ENCODE measurements at places on chromosomes 6 and 20.
A peak's percentile ranks its signal among the peaks of the same experiment; 100 is the strongest.

- no peak for DNase-seq
These were observed 272.1 kb upstream of the EYS start for GRCh38 chr6:65979120-65979519.

DNA sequence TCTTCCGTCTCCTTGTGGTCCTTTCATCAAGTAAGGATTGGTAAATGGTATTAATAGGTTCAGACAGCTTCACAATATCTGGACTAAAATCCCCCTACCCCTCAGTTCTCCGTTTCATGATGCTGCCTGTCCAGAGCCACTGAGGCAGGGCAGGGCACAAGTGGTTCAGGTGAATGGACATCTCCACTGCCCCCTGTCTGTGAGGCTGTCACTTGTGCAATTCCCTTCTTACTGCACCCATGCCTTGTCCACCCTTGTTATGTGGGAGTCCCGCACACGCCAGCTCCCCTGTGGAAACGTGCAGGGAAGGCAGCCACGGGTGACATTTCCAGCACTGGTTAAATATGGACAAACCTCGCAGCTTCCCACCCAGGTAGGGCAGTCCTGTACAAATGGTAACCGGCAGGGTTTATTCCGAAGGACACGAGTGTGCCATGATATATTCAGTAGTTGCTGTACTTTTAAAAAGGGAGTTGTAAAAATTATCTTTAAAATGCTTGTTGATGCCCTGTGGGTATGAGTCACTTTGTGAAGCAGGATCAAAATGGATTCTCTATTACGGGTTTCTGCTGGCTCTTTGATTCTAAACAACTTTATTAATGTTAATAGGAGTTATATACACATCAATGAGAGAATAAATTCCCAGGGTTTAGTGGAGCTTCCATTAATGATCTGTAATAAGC, 73.5 kb downstream of the FYN start:
- no peak for DNase-seq

- no peak for DNase-seq
These were observed 65.1 kb downstream of the PFDN4 start for GRCh38 chr20:54272901-54273488.

- DNase-seq: no peak
These were observed 547.2 kb downstream of the CD83 start for GRCh38 chr6:14664621-14665315.

- no peak for DNase-seq
These were observed 1518.1 kb downstream of the GRIK2 start for GRCh38 chr6:102911571-102911970.

- DNase-seq: no peak
These were observed 1009.4 kb downstream of the KIF16B start for GRCh38 chr20:15563836-15564235.

DNA sequence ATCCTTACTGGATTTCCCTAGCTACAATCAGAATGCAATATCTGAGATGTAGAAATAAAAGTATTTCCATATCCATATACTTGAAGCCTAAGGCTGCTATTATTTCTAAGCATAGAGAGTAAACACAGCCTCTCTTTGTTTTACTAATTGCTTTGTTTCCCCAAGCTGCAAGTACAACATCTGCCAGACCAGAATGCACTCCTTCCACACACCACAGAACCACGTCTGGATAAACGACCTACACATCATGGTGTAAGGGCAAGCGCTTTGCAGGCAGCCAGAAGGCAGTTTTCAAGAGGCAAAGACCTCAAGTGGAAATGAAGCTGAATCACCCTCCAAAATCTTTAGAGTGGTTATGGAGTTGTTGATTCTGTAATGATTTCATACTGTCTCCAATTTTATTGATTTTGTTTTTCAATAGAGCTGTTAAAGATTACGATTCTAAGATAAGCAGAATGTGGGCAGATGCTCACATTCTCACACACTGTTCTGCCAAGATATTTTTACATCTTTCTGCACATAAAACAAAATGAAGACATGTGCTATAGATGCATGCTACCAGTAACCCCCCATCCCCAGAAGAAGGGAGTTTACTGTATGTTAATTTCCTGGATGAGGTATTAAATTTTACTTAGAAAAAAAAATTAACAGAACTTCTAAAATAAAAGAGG, 88.8 kb downstream of the THEMIS start:
- no peak for DNase-seq

- DNase-seq: no peak
These were observed 198.4 kb downstream of the ISM1 start for GRCh38 chr20:13419477-13419876.

- DNase-seq: no peak
These were observed 98.3 kb downstream of the PREX1 start for GRCh38 chr20:48729538-48729937.

DNA sequence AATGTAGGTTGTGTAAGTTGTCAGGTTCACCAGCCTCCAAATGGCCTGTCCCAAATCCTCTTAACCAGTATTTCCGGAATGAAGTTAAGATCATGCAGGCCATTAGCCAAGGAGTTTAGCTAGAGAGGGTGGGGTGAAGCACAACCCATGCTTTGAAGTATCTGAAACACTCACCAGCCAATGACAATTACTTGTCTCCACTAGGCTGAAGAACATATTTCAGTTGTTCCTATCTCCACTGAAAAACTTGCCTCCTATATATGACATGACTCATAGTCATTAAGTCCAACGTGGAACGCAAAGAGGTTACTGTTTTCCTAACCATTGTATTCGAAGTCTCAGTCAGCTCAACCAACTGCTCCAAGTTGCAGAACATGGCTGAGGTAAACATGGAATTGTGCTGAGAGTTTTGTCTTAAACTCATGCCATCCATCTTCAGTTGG, 37.4 kb upstream of the TNFAIP3 start:
- DNase-seq: no peak

DNA sequence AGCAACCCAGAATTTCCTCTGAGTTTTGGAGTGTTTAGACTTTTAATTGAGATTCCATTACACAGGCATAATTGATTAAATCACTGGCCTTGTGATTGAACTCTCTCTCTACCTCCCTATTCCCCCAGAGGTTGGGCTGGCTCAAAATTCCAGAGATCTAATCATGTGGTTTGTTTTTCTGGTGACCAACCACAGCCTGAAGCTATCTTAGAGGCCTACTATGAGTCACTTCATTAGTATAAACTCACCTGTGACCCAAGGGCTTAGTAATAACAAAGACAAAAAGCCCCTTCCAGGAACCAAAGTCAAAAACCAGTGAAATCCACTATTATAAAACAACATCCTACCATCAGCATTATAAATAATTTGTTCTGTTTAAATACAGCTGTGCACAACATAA, 992.5 kb upstream of the CITED2 start:
- DNase-seq: no peak

DNA sequence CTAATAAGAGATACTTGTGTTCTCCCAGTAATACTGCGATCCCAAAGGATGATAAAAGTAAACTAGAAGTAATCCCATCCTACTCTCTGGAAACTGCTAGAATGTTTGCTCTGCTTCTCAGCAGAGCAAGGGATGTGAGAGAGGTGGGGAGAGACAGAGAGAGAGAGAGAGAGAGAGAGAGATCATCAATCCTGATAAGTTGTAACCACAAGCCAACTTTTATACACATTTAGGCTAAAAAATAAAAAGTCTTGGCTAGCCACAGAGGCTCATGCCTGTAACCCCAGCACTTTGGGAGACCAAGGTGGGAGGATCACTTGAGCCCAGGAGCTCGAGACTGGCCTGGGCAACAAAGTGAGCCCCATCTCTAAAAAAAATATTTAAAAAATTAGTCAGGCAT, 16.0 kb upstream of the TRIM38 start:
- DNase-seq: no peak

GRCh38 chr6:127858727-127859391, 42.0 kb downstream of the THEMIS start:
- no peak for DNase-seq

GRCh38 chr6:156154896-156155295, 622.3 kb upstream of the ARID1B start:
- DNase-seq: peak; percentile 58

GRCh38 chr6:138246650-138247440, 28.6 kb upstream of the PBOV1 start:
- no peak for DNase-seq

DNA sequence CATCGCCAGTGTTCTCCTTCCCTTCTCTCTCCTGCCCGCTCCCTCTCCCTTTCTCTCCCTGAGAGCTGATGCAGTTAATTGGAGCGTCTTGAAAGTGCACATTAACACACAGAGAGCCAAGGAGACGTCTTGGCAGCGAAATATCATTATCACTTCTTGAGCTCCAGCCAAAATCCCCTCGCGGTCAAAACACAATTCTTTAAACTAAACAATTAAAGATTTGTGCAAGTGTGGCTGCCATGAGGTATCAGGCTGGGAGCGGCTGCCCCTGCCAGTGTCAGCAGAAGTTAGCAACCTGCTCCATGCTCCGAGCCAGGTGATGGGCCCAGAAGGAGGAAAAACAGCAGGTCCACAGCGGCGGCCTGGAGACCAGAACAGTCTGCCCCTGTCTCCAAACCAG, 100.9 kb upstream of the FOXP4 start:
- no peak for DNase-seq

GRCh38 chr6:42147138-42147562, 4.7 kb upstream of the C6orf132 start:
- DNase-seq: no peak

- DNase-seq: no peak
These were observed 400.7 kb downstream of the ZFAND3 start for GRCh38 chr6:38220069-38220723.

DNA sequence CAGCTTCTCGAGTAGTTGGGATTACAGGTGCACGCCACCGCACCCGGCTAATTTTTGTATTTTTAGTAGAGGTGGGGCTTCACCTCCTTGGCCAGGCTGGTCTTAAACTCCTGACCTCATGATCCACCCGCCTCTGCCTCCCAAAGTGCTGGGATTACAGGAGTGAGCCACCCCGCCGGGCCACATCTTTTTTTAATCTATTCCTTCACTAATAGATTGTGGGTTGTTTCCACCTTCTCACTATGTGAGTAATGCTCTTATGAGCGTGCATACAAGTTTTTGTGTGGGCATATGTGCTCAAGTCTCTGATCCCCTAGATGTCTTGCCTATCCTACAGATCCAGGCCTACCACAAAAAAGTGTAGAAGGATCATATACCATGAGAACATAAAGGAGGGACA, 30.7 kb downstream of the CARMIL1 start:
- no peak for DNase-seq

DNA sequence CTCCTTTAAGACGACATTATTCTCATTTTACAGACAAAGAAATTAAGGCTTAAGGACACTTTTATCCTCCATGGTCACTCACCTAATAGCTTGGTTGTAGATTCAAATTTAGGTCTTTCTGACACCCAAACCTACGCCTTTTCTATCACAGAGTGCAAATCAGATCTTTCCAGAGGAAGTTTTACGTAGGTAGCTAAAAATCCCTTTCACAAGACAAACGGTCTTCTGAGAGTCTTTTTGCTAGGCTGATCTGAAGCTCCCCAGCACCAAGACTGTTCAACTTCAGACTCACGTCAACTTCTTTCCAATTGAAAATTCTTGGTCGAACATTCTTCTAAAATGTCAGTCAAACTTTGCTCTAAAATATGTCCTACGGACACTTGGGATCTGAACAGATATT, 46.5 kb downstream of the BLOC1S5 start:
- DNase-seq: no peak

GRCh38 chr6:35240838-35241801, 18.4 kb upstream of the ZNF76 start:
- DNase-seq: peak; percentile 43

- DNase-seq: peak; percentile 91
These were observed 22.3 kb downstream of the MARCKS start for GRCh38 chr6:113879186-113880096.

DNA sequence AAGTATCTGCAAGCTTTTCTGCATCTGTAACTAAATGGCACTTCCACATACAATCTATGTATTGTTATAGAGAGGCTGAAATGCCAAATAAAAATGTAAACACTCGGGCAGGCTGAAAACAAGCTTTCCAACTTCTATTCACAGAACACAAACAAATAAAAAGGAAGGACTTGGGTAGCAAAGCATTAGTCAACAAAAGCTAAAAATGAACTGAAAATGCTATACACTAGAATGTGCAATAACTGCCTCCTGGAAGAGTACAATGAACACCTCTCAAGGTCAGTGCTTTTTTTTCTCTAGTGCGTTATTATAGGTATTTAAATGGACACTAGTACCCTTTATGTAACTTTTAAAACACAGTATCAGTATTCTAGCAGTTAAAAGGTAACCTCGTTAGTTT, 31.4 kb downstream of the STK38 start:
- DNase-seq: no peak

GRCh38 chr6:161922631-161923119, 648.8 kb upstream of the AGPAT4 start:
- no peak for DNase-seq

DNA sequence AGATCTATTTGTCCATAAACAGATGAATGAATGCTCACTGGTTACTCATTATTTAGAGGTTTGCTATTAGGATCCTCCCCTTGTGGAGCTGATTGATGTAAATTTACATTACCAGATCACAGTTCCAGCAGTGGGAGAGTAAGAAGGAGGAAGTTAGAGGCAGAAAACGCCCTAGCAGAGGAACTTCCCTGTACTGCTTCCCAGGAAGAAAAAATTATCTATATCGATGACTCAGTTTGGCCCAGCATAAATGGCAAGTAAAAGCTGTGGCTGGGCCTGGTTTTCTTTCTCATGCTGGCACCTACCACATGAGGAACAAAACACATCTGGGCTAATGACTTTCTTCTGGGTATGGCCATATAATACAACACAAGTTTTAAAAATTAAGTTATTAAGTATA, 35.7 kb downstream of the DNAAF9 start:
- no peak for DNase-seq

- DNase-seq: peak; percentile 72
These were observed 30.3 kb upstream of the SHLD1 start for GRCh38 chr20:5719861-5720403.

DNA sequence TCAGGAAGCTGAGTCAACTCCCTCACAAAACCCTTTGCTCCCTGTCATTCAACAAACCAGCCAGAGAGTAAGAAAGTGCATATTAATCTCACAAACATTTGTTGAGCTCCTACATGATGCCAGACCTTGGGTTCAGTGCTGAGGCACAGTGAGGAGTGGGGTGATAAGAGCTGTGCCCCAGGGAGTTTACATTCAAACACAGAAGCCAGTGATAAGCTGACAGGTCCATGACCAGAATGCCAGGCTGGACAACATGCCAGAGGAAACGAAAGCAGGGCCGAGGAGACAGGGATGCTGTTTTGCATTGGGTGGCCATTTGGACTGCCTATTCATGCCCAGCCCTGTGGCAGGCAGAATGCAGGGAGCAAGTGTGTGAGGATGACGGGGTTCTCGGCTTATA, 76.7 kb downstream of the LRFN2 start:
- DNase-seq: no peak

GRCh38 chr6:33069021-33069738, 4.3 kb downstream of the HLA-DPA1 start:
- DNase-seq: no peak

GRCh38 chr20:43450841-43451799, 6.6 kb upstream of the SRSF6 start:
- no peak for DNase-seq

DNA sequence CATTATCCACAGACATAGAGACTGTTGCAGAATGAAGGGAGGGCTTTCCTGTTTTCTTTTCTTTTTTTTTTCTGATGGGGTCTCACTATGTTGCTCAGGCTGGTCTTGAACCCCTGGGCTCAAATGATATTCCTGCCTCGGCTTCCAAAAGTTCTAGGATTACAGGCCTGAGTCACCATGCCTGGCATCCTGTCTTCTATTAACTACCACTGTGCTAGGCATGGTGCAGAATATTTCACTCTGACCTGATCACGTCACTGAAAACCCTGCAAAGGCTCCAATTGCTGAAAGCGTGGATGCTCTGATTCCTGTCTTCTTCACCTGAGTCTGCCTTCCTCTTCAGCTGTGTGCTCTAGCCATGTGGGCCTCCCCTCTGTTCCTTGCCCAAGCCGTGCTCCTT, 8.5 kb upstream of the DNMT3B start:
- DNase-seq: no peak

GRCh38 chr20:63942250-63942951, 13.8 kb downstream of the UCKL1 start:
- peak; percentile 63 for DNase-seq
